Testis (tissue), 5 donors: ENCODE measurements at places on chromosomes 7 and 10.
A peak's percentile ranks its signal among the peaks of the same experiment; 100 is the strongest.

DNA sequence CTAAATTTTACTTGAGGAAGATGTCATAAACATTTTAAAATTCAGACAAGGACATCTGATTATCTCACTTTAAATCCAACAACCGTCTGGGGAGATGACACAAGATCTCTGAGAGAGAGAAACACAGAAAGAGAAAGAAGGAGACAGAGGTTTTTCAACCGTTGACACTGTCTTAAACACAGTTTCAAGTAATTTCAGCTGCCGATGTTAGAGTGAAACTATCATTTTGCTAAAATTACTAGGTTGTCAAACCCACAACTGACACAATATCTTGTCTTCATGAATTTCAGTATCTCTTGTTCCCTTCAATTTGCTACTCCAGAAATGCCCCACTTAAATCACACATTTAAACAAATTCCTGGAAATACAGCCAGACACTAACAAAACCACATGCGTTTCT lies 174.8 kb downstream of the RAPGEF5 start:
- DNase-seq, result no peak

DNA sequence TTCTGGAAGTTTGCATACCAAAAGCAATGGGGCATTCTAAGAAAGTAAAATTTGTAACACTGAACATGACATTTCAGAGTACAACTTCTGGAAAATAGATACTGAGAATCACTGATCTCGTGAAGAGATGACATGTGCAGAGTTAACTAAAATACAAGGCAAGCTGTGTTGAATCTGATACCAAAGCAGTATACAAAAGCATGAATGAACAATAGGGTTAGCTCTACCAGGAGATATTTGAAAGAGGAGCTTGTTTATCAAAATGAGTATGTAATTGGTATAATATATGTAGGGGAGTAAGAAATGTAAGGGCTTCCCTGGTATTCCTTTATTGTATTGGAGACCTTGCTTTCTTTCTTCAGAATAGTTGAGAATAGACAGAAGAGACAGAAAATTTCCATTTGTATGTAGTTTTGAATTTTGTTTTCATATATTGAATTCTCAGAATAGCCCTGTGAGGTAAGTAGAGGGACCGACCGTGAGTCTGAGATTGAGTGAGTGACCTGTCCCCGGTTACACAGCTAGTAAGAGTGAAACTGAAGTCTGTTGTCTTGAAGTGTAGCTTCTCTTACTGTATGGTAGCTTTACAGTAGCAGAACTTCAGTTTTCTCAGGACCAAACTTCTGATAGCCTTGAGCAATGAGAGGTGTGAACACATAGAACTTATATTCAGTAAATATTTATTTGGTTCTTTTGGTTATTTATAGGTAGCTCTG lies 5.0 kb downstream of the HBP1 start:
- no peak for DNase-seq

- DNase-seq, result no peak
Observed at GRCh38 chr7:102055181-102055976, 231.3 kb upstream of the SH2B2 start.

DNA sequence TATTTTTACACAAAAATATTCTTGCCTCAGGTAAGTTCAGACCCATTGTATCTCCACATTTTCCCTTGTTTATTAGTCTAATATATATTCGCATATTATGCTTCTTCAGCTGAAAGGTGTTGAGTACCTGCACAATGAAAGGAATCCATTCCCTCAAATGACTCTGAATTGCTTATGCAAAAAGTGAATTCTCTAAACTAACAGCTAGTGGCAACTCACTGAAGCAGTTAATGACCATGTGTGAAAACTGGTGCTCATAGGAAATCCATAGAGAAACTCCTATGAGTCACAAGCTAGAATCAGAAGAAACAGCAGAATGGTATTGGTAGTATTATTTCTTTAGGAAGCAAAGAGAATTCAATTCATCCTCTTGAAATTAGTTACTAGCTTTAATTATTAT lies 33.5 kb upstream of the RNF148 start:
- no peak for DNase-seq

GRCh38 chr7:26705567-26705966 lies 158.8 kb downstream of the SKAP2 start:
- DNase-seq, result no peak

GRCh38 chr10:115056186-115056585 lies 37.0 kb upstream of the ATRNL1 start:
- DNase-seq, result no peak

- peak; percentile 12 for DNase-seq
Observed at GRCh38 chr7:157000741-157001653, 9.5 kb downstream of the MNX1 start.

DNA sequence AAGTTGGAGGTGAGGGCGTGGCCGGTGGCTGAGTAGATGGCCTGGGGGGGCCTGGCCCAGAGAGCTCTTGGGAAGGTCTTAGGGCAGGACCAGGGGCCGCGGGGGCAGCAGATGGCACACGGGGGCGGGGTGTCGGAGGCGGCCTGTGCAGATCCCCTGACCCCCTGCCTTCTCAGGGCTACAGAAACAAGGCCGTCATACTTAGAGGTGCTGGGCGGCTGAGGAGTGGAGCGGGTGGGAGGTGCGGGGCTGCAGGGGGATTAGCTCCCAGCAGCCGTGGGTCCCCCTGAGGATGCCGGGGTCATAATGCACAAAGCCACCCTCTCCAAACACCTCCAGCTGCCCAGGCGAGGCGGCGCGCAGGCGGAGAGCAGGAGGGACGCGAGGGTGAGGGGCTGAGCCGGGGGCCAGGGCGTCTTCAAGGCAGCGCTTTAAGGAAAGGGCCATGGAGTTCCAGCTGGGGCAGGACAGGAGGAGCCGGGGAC lies 40.4 kb upstream of the ZNF32 start:
- DNase-seq, result no peak

DNA sequence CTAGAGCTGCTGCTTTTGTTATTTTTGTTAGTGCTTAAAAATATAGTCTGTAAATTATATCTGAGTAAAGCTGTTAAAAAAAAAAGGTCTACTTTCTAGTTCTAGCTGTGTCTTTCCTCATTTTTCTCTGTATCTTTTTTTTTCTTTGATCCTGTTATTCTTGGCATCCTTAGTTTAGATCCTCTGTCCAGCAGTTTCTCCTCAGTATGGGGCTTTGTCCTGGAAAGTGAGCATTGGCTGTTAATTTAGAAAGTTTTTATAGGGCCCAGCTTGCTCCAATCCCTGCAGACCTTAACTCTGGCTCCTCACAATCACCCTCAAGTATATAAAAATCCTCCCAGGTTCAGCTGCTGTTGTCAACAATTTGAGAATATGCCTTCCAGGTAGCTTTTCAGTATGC lies 23.5 kb downstream of the DDX50 start:
- no peak for DNase-seq

- DNase-seq, result no peak
Observed at GRCh38 chr10:58756130-58756719, 243.6 kb downstream of the BICC1 start.

GRCh38 chr7:83588602-83589240 lies 60.2 kb downstream of the SEMA3E start:
- DNase-seq, result no peak

- no peak for DNase-seq
Observed at GRCh38 chr7:36440880-36441279, 51.2 kb downstream of the ANLN start.

GRCh38 chr7:100472854-100473499 lies 6.0 kb downstream of the TSC22D4 start:
- DNase-seq, result no peak

GRCh38 chr7:66055321-66055956 lies 20.2 kb upstream of the ASL start:
- DNase-seq, result no peak

DNA sequence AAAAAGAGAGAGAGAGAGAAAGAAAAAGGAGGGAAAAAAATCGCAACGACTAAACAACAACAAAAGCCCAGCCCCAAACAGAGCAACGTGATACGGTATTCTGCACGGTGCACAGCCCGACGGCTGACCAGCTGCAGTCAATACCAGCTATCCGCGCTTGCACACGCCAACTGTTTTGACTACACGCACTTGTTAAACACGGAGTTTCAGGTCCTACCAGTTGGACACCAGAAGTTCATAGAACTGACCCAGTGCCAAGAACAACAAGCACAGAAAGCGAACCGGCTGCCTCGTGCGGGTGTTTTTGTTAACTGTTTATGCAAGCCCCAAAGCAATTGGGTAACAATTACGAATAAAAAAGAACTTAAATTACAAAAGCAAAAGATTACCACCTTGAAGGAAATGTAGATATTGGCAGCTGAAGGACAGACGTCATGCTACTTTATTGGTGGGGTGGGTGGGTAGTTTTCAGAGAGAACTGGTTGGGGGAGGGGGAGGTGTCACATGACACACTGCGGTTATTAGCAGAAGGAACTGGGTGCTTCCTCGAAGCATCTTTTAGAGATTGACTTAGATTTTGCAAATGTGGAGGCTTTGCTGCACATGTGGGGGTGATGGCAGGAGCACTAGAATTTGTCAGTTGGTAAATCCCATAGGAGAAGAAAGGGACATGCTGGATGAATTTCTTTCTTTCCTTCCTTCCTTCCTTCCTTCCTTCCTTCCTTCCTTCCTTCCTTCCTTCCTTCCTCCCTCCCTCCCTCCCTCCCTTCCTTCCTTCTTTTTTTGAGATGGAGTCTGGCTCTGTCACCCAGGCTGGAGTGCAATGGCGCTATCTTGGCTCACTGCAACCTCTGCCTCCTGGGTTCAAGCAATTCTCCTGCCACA lies 110.6 kb upstream of the EFCAB10 start:
- DNase-seq, result peak; percentile 61
